ENCODE measurements at places on chromosomes 2 and 18. TPM values are rescaled to one million over a fixed set of nuclear protein-coding genes. Genes with fewer than 3 reads are reported as not detected.

Gene COL3A1
- 2.1 TPM for polyA plus RNA-seq

Gene SH2D6
- not detected for polyA plus RNA-seq

Gene LAMA3
- polyA plus RNA-seq: 2.6 TPM

Gene MRPS9
- polyA plus RNA-seq: 14.5 TPM

Gene STEAP3
- 10.6 TPM for polyA plus RNA-seq

Gene GKN2
- polyA plus RNA-seq: not detected

Measured in endothelial cell of umbilical vein (primary cell).